ENCODE measurements at places on chromosomes 12 and 14.
A peak's percentile ranks its signal among the peaks of the same experiment; 100 is the strongest.

GRCh38 chr14:65599375-65599774, 186.8 kb downstream of the FUT8 start:
- no peak for ATAC-seq

DNA sequence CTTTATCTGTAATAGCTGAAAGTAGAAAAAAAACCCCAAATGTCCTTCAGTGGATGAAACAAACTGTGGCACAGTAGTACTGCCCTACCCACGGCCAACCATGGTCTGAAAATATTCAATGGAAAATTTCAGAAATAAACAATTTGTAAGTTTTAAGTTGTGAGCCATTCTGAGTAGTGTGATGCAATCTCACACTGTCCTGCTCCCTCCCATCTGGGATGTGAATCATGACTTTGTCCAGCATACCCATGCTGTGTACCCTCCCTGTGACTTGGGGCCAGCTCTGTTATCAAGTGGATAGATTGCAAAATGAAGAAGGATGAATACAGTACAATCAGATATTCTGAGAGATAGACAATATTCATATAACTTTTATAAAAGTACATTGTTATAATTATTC, 106.2 kb downstream of the SMOC1 start:
- no peak for ATAC-seq

DNA sequence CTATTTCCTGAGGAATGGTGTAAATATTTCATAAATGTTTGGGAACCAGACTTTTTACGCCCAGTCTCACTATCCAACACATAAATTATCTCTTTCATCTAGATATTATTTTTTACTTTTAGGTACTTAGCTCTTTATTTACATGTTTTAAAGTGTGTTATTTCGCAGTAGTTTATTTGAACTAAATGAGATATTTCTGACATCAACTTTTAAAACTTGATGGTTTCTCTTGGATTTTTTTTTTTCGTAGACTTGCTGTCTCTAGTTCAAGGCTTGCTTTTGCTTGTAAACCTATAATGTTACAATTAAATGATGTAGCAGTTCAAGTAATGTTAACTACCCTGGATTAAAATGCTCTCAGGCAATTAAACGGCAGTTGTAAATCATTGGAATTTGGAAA, 241.7 kb upstream of the PDE3A start:
- ATAC-seq, result no peak

DNA sequence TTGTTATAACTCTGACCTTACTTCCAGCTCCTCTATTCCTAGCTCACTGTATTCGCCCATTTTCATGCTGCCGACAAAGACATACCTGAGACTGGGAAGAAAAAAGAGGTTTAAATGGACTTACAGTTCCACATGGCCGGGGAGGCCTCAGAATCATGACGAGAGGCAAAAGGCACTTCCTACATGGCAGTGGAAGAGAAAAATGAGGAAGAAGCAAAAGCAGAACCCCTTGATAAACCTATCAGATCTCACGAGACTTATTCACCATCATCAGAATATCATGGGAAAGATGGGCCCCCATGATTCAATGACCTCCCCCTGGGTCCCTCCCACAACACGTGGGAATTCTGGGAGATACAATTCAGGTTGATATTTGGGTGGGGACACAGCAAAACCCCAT, 14.5 kb upstream of the PHC1 start:
- no peak for ATAC-seq

DNA sequence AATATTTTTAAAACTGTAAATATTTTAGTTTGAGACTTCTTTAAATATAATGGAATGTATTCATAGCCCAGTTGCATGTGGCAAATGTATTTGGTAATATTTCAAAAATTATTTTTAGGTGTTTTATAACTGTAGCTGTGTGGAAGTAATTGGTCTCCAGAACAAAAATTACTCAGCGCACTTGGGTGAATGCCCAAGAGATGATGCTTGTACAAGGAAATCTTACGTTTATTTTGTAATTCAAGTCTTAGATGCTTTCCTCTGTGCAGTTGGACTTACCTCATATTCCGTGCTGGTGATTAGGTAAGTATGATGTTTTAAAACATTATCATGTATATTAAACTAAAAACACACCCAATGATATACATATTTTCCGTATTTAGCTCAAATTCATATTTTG, 76.7 kb upstream of the SLCO1B1 start:
- no peak for ATAC-seq

DNA sequence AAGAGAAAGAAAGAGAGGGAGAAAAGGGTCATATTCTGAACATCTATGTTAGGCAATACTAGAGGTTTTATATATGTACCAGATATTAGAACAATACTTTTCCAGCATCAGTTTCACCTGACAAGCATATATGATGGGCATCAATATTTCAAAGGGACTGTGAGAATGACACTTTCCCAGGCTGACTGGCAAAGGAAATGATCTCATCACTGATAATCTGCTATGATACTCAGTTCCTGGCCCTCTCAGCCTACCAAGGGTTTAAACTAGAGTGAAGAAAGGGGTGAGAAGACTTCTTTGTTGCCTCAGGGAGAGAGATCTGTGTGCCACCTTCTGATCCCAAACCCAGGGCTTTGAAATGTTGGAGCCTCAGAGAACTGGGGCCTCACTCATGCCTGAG, 183.5 kb downstream of the TTC8 start:
- no peak for ATAC-seq

- no peak for ATAC-seq
Measured at GRCh38 chr14:78764240-78764639, 594.1 kb downstream of the NRXN3 start.

GRCh38 chr14:80607430-80608190, 333.9 kb downstream of the CEP128 start:
- no peak for ATAC-seq

DNA sequence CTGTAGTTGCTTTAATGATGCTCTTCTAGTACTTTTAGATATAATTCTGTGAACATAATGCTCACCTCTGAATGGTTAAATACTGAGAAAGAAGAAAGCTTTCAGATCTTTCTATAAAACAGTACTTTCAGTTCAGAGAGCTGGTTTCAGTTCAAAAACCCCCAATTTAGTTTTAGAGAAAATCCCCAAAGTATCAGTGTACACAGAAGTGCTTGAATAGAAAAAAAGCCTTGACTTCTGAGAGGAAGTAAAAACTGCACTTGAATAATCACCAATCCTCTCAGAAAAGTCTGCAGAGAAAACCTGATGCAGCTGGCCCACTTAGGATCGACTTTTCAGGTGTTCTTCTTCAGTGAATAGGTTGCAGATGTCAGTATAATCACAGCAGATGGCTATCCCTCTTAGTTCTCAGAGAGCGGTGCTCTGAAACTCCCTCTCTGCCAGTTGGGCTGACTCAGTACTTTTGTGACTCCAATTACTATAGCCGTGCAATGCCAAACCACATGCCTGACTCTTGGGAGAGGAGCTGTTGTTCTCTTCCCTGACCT, 616.3 kb downstream of the LRFN5 start:
- no peak for ATAC-seq

DNA sequence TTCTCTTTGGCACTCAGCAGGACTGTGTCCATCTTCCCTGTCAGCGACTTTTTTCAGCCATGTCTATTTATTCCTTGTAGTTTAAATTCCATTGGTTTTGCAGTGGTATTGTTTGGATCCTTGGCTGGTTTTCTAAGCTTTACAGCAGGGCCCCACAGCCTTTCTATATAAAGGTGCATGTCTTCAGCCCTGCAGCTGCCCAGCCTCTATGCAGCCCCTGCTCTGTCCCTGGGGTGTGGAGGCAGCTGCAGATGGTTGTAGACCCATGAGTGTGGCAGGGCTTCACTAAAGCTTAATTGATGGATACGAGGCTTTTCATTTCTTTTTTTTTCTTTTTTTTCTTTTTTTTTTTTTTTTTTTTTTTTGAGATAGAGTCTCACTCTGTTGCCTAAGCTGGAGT, 29.7 kb downstream of the SFSWAP start:
- ATAC-seq, result no peak

DNA sequence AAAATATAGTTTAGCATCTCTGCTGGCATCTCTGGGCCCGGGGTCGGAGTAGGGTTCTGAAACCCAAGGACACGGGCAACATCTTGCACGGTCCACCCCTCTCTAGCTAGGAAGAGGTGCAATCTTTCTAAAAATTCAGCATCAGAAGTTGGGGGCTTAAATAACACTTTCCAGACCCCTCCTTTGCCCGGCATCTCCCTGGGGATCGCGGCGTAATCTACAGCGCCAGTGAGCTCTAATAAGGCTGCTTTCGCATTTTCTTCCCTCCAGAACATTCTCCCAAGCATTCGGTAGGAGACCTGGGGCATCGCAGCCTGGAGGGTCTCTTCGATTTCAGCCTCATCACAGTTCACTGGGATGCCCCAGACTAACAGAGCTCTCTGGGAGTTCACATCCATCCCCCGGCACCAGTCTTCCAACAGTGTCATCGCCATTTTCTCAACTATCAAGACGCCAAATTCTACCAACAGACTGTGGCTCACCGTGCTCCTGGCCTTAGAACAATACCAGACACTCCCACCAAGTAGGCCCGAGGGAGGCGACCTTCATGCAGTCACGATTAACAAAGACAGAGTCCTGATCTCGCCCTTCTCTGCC, 880 bp downstream of the PNMA1 start:
- ATAC-seq, result no peak

GRCh38 chr12:3820122-3820521, 53.1 kb downstream of the PARP11 start:
- ATAC-seq, result peak; percentile 93

DNA sequence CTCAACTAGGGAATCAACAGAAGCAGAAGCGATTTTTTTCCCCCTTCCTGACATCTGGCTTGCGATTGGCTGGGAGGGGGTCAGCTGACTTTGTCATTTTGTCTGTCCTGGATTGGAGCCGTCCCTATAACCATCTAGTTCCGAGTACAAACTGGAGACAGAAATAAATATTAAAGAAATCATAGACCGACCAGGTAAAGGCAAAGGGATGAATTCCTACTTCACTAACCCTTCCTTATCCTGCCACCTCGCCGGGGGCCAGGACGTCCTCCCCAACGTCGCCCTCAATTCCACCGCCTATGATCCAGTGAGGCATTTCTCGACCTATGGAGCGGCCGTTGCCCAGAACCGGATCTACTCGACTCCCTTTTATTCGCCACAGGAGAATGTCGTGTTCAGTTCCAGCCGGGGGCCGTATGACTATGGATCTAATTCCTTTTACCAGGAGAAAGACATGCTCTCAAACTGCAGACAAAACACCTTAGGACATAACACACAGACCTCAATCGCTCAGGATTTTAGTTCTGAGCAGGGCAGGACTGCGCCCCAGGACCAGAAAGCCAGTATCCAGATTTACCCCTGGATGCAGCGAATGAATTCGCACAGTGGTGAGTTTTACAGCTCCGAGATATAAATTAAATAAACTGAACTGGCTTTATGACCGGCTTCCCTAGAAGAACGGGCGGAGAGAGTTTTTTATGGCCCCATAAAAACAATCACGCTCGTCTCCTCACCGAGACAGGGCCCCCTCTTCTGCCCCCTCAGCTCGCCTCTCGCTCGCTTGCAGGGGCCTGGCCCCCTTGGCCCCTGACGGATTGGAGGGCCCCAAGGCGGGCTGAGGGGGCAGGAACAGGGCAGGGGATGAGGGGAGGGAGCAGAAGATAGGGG, at the start of gene HOXC6:
Gene HOXC6, plus strand, starts transcription at position 127 of the 888 bp plus-strand sequence. Its CDS starts 82 bp downstream, at position 209.
- no peak for ATAC-seq

GRCh38 chr14:33917661-33918060, 33.2 kb downstream of the EGLN3 start:
- ATAC-seq, result no peak

DNA sequence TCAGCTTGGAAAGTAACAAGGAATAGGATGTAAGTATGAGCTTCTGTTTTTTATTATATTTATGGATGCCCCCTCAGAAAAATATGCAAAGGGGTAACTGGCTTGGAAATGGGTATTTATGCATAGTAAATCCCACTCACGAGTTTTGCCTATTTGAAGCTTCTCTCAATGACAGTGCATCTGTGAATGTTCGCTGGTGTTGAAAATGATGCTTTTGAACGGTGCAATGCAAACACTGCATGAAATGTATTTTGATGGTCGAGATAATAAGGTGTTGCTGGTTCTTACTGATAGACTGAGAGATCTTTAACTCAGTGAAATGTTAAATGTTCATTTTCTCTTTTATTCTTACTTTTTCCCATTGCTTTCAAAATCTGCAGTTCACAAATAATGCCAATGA, 36.0 kb upstream of the PSEN1 start:
- ATAC-seq, result no peak

GRCh38 chr14:36056845-36057244, 119.7 kb downstream of the PTCSC3 start:
- no peak for ATAC-seq

DNA sequence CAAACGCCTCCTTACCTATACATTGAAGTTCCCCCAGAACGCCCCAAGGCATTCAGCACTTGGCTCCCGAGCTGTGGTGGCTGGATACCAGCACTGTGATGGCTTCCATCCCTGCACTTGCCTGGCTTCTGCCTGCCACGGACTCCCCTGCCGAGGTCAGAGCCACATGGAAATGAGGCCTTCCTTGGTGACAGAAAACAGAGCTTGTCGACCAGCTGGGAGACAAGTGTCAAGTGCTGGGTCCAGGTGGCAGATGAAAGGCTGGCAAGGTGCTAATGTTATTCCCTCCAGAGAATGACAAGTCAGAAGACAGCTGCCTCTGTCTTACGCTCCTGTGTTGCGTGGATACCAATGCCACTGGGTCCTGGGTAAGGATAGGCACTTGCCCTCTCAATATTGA, 26.2 kb upstream of the GNG2 start:
- ATAC-seq, result no peak

GRCh38 chr12:108911915-108912314, 32.0 kb downstream of the DAO start:
- no peak for ATAC-seq

- ATAC-seq, result peak; percentile 63
Measured at GRCh38 chr14:64303471-64303917, 9.3 kb upstream of the ESR2 start.

- no peak for ATAC-seq
Measured at GRCh38 chr14:28879573-28879996, 113.0 kb downstream of the FOXG1 start.

DNA sequence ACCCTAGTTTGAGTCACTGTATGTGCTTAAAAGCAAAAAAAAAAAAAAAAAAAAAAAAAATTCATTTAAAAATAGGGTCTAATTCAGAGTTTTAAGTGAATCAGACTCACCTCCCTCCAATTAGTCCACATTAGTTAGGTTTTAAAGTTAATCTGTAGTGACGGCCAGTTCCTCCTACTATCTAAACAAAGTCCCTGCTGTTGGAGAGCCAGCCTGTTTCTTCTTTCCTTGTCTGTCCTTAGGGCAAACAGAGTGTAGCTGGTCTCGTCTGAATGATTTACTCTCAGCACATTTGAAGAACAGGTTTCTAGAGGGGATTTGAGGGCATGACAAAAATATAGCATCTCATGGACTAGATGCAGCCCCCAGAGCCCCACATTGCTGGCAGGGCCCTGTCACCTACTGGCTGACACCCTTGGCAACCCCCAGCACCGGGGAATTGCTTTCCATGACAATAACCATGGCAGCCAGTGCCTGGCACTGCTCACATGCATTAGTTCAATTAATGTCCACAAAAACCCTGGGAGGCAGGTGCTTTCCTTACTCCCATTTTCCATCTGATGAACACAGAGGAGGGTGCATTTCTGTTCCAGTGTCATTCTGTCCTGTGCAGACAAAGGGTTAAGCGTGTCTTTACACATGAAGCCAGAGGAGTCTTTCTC, 138.3 kb downstream of the PLXNC1 start:
- ATAC-seq, result no peak

Data from activated CD4-positive, CD25-positive, alpha-beta regulatory T cell treated with anti-CD3 and anti-CD28 coated beads, Interleukin-2, amount 50 U/mL, for 24 hours (primary cell).